ENCODE measurements at places on chromosomes 4 and X. TPM values are rescaled to one million over a fixed set of nuclear protein-coding genes. Genes with fewer than 3 reads are reported as not detected.

Gene AFM
- total RNA-seq, result 40.1 TPM

Gene IQCM
- not detected for total RNA-seq

DNA sequence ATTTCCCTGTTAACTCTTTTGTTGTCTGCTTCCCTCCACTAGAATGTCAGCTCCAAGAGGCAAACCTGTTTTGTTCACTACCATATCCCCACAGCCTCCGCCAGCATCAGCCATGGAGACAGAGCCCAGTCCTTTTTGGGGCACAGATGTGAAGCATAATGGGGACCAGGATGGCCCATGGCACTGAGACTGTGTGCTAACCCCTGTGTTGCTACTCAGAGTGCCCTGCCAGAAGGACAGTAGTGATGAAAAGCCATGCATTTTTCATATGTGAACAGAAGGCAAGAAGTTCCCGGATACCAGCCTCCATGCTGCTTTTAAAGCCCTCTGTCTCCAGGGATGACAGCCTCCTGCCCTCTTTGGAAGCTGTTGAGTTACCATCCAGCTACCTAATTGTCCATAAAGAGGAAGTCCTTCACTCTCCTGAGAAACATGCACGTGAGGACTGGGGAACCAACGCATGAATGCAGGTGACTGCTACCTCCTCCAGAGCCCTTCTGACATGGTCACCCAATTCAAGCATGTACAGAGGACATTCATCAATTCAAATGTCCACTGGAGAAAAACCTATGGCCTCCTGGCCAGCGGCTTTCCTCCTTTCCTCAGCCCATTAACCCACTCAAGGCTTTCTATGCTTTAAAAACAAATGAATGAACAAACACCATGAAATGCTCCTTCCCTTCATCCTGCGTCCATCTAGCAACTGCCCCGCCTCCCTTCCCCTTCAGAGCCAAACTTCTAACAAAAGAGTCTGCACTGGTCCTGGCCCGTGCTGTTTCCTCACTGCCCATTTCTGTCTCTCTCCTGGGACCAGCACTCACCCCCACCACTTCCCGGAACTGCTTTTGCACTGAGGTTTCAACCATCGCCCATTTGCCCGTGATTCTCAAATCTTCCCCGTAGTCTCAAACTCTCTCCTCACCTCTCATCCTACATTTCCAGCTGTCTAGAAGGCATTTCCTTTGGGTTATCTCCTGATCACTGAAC, 18.0 kb downstream of the PNMA6F start:
- DNase-seq, result no peak

- peak; percentile 46 for DNase-seq
Measured at GRCh38 chrX:119729408-119730201, 28.8 kb upstream of the SOWAHD start.

GRCh38 chr4:81757691-81758090, 286.0 kb upstream of the RASGEF1B start:
- no peak for DNase-seq
